ENCODE measurements at places on chromosomes 13 and 19. TPM values are rescaled to one million over a fixed set of nuclear protein-coding genes. Genes with fewer than 3 reads are reported as not detected.

Gene SULT2A1
- total RNA-seq = not detected

Gene ZFP14
- total RNA-seq = 44.4 TPM

Gene CRX
- total RNA-seq = not detected

Gene ZNF793
- 58.5 TPM for total RNA-seq

Gene SLITRK1
- total RNA-seq = 34.1 TPM

Gene KLK2
- total RNA-seq = not detected

Gene KLK14
- total RNA-seq = 0.63 TPM

Gene DENND1C
- total RNA-seq = not detected

Gene YJU2
- total RNA-seq = 19.1 TPM

Gene CACNG6
- not detected for total RNA-seq

Gene CLEC17A
- not detected for total RNA-seq

Gene POU4F1
- total RNA-seq = 0.31 TPM

Gene CYTH2
- 77.0 TPM for total RNA-seq

Gene CACNG7
- total RNA-seq = 10.3 TPM

Gene RGS9BP
- 1.3 TPM for total RNA-seq
